Stimulated activated CD4-positive, alpha-beta T cell treated with anti-CD3 and anti-CD28 coated beads, Interleukin-4, amount 100 ng/mL, for 48 hours (primary cell): ENCODE measurements at places on chromosomes 6 and 20.

GRCh38 chr6:16544006-16544405 is 217.3 kb downstream of the ATXN1 start:
- no peak for DNase-seq

DNA sequence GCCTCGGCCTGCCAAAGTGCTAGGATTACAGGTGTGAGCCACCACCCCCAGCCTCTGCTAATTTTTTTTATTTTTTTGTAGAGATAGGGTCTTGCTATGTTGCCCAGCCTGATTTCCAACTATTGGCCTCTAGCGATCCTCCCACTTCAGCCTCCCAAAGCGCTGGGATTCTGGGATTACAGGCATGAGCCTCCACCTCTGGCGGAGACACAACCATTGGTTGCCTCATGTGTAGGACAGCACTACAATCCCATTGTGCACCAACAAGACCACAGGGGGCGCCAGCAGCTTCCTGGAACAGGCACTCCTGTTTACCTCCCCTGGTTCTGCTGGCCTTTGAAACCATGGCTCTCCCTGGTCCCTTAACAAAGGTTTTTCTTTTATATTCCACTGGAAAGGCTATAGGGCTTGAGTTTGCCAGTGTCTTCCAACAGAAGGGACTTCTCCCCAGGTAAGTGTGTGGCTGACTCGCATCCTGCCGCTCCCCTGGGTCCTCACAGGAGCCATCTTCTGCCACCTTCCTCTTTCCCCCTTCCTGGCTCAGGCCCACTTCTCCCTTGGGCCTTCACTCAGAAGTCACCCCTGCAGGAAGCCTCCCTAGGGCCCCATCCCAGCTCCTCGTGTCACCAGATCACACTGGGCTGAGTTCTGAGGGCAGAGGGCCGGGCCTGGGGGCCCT is 39.2 kb upstream of the TLDC2 start:
- peak; percentile 61 for DNase-seq

DNA sequence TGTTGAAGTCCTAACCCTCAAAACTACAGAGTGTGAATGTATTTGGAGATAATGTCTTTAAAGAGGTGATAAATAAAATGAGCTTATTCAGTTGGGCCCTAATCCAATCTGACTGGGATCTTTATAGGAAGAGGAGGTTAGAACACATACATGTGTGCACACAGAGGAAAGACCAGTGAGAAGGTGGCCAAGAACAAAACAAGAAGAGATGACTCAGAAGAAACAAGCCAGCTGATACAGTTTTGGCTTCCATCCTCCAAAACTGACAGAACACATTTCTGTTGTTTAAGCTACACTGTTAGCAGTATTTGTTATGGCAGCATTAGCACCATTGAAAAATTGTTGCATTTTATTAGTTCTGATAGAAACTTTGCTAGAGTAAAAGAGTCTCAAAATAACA is 609.3 kb upstream of the IMPG1 start:
- no peak for DNase-seq

DNA sequence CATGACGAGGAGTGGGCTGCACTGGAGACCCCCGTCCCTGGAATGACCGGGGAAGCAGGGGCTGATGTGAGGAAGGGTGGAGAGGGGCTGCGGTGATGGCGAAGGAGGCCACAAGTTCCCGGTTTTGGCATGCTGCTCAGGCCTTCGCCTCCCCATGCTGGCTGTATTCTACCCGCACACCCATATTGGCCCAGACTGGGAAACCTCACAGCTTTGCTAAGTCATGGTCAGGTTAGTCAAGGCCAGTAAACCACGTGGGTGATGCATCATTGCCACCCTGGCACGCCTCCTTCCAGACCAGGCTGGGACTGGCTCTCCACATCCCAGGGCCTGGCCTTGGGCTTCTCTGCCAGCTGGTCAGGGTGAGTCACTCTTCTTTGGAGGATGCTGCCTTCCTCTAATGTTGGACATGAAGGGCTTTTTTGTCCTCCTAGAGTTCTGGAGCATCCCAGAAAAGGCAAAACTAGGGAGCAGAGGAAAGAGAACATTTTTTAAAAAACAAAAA is 53.8 kb downstream of the PCNA start:
- no peak for DNase-seq

GRCh38 chr6:116616737-116617053 is 416 bp downstream of the RSPH4A start:
- DNase-seq: peak; percentile 5

DNA sequence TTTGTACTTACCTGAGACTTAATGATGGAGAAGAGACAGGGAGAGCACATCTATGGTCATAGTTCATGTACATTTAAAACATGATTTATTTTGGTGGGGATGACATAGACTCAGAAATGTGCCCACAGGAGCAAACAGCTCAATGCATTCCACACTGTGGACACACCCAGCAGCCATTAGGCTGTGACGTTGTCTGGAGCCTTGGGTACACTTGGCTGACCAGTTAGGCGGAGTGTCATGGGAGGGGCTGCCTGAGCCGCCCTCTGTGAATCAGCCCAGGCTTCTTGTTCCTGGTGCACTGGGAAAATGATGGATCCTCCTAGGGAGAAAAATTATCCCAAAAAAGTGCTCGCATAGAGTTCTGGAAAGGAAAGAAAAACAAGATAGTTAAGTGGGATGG is 231.0 kb upstream of the GMDS start:
- no peak for DNase-seq

GRCh38 chr6:122476131-122476530 is 4.5 kb upstream of the SERINC1 start:
- no peak for DNase-seq

- no peak for DNase-seq
These were observed 85.6 kb downstream of the PDE7B start for GRCh38 chr6:135937106-135937505.
